ENCODE measurements at places on chromosomes 12 and 14. TPM values are rescaled to one million over a fixed set of nuclear protein-coding genes. Genes with fewer than 3 reads are reported as not detected.

PARP2 gene
- polyA plus RNA-seq = 38.9 TPM

DNA sequence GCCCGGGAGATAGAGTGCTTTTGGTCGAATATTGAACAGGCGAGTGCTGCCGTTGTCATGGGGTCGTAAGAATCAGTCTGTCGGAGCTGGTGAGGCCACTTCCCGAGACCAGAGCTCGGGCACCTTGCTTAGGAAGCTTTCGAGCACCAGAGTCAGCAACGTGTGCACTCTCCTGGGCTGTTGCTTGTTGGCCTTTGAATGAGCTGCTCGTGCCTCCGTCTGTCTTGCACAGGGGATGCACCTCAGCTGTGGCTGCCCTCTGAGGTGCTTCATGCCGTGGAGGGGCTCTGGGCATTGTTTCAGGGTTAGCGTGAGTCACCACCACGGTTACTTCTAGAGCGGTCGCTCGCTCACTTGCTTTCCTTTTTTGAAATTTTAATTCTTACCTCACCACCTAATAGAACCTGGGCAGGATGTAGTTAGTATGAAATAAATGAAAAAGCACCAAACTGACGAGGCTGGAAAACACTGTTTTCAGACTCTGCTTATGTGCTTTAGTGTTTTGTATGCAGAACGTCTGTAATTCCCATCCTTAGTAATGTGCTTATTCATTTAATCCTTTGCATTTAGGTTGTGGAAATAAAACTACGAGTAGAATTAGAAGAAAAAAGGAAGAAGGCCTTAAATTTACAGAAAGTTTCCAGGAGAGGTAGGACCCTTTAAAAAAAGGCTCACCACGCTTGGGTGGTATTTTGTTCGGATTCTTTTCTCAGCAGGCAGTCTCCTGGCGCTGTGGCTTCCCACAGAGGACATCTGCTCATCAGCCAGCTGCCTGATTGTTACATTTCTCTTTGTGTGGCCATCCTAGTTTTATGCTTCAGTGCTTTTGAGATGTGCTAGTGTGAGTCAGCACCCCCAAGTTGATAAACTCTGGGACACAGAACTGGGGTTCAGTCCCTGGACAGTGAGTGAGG lies 40.6 kb downstream of the EP400 start:
- DNase-seq = no peak

SYCP3 gene
- polyA plus RNA-seq = 0.41 TPM

- peak; percentile 8 for DNase-seq
Observed at GRCh38 chr12:120215766-120216735, 15.1 kb upstream of the RPLP0 start.

GRCh38 chr12:71191509-71192196 lies 33.9 kb upstream of the TSPAN8 start:
- DNase-seq = no peak

DNA sequence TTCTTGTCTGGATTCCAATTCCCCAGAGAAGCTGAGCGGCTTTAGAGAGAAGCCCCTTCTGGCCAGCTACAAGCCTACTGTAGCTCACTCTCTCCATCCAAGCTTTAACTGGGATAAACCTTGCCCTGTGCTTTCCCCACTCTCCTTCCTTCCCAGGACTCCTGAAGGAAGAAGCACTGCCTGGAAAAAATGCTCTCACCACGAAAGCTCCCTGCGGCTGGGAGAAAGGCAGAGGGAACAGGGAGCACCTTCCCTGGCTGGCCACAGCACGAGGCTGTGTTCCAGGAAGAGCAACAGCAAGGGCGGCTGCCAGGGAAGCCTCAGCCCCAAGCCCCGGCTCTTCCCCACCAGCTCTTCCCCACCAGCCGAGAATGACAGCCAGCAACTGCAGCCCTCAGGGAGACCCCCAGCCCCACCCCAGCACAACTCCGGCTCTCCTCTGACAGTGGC lies 40.8 kb upstream of the PNMA1 start:
- peak; percentile 90 for DNase-seq

- DNase-seq = no peak
Observed at GRCh38 chr14:75318353-75318752, 39.7 kb downstream of the FOS start.

SLC8A3 gene
- 4.7 TPM for polyA plus RNA-seq

TMEM120B gene
- 13.6 TPM for polyA plus RNA-seq

RPS26 gene
- 513 TPM for polyA plus RNA-seq

- no peak for DNase-seq
Observed at GRCh38 chr12:48023386-48023785, 19.1 kb upstream of the COL2A1 start.

DNA sequence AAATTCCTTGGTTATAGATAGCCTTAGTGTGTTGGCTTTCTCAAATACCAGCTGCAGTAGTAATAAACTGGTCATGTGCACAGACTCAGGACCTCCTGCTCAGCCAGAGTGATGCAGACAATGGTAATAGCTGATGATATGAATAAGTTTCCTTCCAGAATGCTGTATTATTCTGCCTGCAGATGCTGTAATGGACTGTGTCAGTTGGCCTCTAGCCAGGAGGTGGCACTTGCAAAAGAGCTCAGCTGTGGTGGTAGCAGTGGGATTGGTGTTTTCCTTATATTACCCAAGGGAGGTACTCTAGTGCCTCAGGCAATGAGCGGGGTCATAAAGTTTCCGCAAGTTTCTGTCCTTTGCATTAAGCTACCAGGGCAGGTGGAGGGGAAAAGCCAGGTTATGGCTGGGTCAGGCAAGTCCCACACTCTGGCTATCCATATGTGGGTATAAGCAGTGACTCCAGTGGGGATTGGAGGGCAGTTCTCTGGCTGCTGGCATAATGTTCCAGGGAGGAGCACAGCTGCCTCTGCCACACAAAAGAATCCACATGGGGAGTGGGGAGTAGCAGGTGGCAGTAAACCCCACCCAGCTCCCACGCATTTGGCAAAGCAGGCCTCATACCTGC lies 14.0 kb upstream of the MUCL1 start:
- peak; percentile 9 for DNase-seq

SERPINA5 gene
- not detected for polyA plus RNA-seq

KIF26A gene
- 10.0 TPM for polyA plus RNA-seq

GRCh38 chr12:103839609-103840461 lies 1.2 kb downstream of the NT5DC3 start:
- peak; percentile 19 for DNase-seq

GRCh38 chr12:40963751-40964150 lies 224.4 kb upstream of the PDZRN4 start:
- DNase-seq = no peak

- DNase-seq = no peak
Observed at GRCh38 chr12:96208346-96208745, 14.2 kb downstream of the ELK3 start.

DNA sequence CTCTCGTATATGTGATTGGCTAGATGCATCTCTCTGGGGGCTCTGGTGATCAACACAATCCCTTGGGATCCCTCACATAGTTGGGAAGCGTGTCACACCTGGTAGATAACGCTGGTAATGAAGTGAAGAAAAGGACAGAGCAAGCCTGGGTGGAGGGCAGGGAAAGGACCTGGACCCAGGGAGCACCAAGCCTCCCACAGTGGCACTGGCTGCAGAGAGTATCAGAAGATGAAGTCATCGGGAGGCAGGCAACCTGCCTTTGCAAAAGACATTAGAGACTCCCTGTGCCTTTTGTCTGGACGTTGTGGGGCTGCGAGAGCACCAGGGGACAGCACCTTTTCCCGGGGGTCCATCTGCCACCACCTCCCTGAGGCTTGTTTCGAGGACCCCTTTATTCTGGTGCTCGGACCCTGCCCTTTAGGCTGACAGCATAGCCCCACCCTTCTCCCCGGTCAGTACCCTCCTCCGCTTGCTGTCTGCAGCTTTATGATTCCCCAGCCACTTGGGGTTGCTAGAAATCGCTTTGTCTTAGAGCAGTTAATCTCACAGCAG lies 116.4 kb downstream of the EML1 start:
- no peak for DNase-seq

SLC38A4 gene
- 8.3 TPM for polyA plus RNA-seq

DNA sequence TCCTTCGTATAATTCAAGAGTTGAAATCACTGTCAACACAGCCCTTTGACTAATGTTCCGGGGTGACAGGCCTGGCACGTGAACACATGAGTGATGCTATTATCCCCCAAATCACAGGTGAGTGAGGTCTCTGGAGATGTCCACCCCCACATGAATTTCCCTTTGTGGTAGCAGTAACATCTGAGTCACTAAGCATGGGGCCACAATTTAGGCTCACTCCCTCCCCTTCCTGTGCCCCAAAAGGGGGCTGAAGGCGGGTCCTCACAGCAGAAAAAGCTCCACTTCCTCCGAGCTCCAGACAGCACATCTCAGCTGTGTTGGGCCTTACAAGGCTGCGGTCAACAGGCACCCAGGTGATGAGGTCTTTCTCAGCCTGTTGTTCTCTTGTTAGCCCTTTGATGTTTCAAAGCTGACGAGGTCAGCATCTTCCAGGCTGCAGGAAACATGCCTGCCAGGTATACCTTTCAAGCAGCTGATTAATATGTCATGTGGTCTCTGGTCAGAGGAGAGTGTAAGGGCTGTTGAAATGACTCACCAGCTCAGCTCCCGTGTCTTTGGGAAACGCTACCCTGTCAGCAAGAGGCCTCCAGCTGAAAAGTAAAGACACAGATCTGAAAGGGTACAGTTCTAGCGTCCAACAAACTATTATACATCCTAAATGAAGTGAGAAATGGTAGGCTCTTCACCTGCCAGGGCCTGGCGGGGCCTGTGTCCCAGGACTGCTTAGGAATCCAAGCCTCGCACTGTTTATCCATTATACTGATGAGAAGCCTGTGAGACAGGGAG lies 107.3 kb downstream of the ZFP36L1 start:
- DNase-seq = no peak

- DNase-seq = no peak
Observed at GRCh38 chr12:123530668-123531067, 2.9 kb downstream of the RILPL1 start.

GUCY2C gene
- 0.26 TPM for polyA plus RNA-seq

- DNase-seq = no peak
Observed at GRCh38 chr12:108969622-108970021, 51.2 kb downstream of the SVOP start.

DNA sequence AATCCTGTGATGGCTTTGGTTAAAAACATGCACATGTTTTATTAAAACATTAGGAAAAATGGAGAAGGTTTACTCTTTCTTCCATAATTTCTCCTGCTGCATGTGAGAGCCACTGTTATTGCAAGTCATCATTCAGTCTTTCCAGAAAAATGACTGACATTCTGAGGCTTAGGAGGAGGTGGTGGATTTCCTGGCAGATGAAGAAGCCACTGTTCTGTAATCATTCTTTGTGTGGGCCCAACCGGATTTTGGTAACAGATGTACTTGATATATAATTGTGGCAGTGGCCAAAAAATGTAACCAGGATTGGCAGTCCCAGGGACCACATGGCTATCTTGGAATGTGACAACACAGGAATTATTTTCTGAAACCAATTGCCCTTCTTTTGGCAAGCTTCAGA lies 120.2 kb downstream of the DAAM1 start:
- no peak for DNase-seq

C12orf42 gene
- polyA plus RNA-seq = 2.4 TPM

- DNase-seq = peak; percentile 16
Observed at GRCh38 chr12:112182499-112182898, 57.1 kb downstream of the TRAFD1 start.

DNA sequence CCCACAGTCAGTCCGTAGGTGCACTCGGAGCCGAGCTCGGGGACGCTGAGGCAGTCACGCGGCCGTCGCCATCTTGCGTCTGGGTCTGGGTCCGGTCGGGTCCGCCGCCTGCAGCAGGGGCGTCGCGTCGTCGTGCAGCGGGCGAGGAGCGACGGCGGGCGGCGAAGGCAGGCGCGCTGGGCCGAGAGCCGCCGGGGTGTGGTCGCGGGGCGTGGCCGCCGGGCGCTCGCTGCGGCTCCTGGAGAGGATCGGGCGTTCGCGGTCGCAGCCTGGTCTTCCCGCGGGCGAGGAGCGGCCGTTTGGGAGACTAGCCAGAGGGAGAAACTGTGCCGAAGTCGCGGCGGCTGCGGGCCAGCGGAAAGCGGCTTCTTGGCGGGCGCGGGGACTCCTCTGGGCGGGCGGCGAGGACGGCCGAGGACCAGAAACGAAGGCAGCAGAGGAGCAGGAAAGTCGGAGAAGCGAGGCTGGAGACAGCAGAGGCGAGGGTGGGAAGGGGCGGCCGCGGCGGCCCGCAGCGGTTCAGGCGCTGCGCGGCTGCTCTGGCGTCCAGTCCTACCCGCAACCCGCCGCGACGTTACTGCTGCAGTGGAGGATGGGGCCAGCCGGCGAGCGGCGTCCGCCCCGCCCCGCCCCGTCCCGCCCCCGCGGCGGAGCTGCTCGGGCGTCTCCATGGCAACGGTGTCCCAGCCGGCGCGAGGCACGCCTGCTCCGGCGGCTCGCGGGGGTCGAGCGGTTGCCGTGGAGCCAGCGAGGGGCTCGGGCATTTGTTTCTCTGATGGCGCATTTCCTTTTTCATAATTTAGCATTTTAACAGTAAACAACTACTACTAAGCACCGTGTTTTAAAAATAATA lies at the start of gene PNMA1:
Gene PNMA1 (minus strand): TSS at position 582 of the 853 bp plus-strand sequence. CDS start 745 bp downstream, outside the sequence.
- peak; percentile 85 for DNase-seq

DNA sequence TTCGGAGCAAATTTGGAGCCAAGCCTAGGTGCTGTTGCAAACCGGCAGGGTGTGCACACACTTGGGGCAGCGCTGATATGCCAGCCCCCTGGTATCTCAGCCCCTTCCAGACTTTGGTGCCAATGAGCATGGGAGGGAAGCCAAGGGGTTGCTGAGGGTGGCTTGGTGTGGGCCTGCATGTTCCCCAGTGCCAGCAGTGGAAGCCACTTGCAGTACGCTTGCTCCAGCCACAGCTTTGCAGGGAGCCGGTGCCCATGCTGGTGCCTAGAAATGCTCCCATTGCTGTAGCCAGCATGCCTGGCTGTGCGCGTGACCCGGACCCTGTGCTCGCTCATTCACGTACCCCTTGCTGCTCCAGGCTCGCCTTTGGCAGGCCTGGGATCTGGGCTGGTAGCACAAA lies 67.1 kb upstream of the DNM1L start:
- no peak for DNase-seq

GRCh38 chr12:2792671-2793500 lies 1.9 kb upstream of the FKBP4 start:
- DNase-seq = no peak

GRCh38 chr12:14573118-14573517 lies 5.4 kb upstream of the PLBD1 start:
- no peak for DNase-seq

- no peak for DNase-seq
Observed at GRCh38 chr14:53603994-53604393, 352.6 kb downstream of the BMP4 start.

PRH2 gene
- not detected for polyA plus RNA-seq

DNA sequence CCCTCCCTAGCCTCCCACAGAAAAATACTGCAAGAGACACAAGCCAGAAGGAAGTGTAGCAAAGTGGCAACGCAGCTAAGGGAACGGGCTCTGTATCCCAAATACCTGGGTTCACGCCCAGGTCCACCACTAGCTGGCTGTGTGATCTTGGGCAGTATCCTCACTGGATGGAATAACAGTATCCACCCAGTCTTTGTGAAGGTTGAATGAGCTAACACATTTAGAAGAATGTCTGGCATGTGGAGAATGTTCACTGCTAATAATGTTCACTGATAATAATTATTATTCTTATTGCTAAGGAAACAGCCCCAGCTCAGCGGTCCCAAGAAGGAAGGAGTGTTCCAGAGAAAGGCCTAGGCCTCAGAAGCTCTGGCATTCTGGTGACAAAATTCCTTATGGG lies 70.9 kb downstream of the VWF start:
- no peak for DNase-seq

GRCh38 chr12:10563002-10563401 lies 50.4 kb downstream of the MAGOHB start:
- no peak for DNase-seq

ASCL1 gene
- not detected for polyA plus RNA-seq
